GM23248 (cell line): ENCODE measurements at places on chromosomes 3 and 15.

GRCh38 chr3:87145553-87145952 is 81.6 kb upstream of the CHMP2B start:
- peak; percentile 23 for DNase-seq

DNA sequence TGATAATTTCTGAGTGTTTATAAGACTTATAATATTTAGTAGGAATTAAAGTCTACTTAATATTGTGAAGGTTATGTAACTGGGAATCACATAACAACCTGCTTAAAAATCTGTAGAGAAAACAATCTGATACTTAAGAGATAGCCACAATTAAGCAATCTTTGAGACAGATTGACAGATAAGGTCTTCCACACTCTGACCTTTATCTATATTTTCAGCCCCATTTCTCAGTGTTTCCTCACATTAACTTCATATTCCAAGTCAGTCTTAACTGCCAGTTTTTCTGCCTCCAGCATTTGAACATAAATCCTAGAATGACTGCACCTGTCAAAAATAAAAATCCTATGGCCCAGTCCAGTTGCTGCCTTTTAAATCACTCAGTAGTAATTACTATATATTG is 423.2 kb downstream of the PYDC2 start:
- DNase-seq: no peak

GRCh38 chr15:90620379-90621067 is 90.8 kb downstream of the CRTC3 start:
- DNase-seq: no peak

DNA sequence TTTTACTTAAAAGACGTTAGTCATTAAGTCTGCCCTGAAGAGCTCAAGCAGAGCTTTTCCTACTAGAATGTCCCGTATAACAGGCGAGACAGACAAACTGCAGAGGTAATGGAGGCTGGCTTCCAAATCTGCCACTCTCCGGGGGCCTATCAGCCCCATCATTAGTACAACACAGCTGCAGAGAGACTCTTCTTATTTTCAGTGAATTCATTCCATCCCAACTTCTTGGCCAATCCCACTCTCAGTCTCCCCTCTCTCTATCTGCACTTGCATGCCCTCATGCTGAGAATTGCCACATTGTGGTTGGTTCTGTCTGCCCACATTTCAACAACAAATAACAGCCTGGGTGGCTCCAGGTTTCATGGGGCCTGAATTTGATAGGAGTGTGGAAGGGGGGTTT is 412.7 kb downstream of the ERC2 start:
- no peak for DNase-seq

DNA sequence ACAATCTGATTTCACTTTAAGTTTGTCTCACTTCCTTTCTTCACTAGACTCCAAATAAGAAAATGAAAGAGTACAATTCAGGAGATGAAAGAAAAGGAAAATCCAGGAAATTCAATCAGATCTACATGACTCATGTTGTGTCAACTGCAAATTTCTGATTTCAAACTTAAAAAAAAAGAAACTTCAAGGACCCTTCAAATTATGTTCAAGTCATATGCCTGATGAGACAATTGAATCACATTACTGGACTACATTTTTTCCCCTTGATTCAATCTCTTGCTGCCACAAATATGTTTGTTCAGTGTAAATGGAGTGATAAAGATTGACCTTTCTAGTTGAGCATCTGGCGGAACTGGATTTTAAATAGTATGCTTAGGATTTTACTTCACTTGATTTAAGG is 37.4 kb downstream of the FRMD5 start:
- DNase-seq: peak; percentile 81

DNA sequence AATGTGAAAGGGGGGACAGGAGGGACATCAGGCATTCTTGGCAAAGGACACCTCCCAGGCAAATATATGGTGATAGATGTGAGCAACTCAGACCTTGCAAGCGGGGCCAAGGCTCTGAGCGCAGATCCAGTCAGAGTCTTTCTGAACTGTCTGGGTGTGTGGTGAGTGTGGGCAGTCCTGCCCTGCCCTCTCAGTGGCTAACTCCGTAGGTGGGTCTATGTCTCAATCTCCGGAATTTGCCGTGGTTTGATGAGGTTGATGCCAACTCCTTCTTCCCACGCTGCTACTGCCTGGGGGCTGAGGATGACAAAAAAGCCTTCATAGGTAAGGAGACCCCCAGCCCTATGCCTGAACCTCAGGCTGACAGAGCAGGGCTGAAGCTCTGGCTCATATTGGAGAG is 7.4 kb downstream of the TTLL3 start:
- peak; percentile 23 for DNase-seq
